ENCODE measurements at places on chromosomes 4 and X. TPM values are rescaled to one million over a fixed set of nuclear protein-coding genes. Genes with fewer than 3 reads are reported as not detected.

- no peak for DNase-seq
Measured at GRCh38 chr4:13982010-13982409, 354.5 kb upstream of the BOD1L1 start.

DNA sequence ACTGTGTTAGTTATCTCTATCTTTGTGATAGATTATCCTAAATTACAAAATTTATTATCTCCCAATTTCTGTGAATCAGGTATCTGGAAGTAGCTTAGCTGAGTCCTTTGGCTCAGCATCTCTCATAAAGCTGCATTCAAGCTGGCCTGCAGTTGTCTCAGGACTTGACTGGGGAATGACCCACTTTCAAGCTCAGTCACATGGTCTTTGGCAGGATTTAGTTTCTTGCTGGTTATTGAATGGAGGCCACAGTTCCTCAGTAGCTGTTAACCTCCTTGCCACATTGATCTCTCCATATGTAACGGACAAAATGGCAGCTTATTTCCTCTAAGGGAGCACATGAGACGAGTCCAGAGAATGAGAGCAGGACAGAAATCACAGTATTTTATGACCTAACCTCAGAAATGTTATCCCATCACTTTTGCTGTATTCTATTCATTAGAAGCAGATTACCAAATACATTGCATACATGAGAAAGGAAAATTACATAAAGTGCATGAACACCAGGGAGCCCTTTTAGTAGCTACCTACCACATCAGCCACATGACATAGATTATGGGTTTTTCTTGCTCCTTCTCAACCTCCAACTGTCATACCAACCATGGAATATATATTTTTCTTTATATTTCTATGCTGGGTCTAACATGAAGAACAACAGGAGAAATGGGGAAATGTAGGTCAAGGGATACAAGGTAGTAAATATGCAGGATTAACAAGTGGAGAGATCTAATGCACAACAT, 730.1 kb downstream of the CCSER1 start:
- DNase-seq: no peak

- no peak for DNase-seq
Measured at GRCh38 chr4:76250962-76251361, 559 bp upstream of the FAM47E start.

DNA sequence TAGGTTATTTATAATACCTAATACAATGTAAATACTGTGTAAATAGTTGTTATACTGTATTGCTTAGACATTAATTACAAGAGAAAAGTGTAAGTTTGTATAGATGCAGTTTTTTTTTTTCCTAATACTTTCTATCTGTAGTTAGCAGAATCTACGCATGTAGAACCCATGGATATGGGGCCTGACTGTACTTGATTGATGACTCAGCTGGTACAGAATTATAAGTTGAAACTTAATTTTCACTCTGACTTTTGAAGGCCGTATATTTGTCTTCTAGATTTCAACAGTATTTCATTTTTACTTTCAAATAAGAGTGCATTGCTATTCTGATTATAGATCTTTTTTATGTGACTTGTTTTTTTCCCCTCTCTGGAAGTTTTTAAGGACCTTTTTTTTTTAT, 30.8 kb upstream of the NDUFC1 start:
- DNase-seq: no peak

DNA sequence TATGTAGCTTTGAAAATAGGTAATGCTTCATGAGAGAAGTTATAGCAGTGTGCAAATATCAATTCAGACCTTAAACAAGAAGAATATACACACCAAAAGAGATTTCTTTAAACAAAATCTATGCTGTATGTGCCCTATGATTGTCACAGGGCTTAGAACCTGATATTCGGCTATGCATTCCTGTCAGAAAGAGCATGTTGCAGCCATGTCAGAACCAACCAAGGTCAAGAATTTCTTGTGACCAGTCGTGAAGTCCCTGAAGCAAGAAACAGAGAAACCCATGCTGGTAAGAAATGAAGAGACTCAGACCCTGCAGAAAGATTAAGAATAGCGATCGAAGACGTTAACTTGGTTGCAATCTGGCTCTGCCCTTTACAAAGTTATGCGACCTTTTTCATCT, 210.3 kb upstream of the SPIN4 start:
- DNase-seq: no peak

DNA sequence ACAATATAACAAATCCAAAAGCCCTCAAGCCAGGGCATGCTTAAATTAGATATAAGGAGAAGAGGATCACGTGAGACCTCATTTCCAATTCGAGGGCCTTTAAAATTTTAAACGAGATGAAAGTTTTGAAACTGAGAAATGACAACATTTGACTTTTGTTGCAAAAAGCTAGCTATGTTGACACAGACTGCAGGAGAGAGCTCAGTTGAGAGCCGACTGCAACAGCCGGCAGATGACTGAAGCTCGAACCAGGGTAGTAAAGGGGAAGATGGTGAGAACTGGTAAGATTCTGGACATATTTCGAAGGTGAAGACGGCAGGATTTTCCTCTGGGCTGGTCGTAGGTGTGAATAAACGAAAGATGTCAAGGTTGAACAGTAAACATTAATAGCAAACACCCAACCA, 773 bp downstream of the PRMT9 start:
- peak; percentile 45 for DNase-seq

GRCh38 chrX:37545066-37545465, 26.4 kb upstream of the LANCL3 start:
- no peak for DNase-seq

DNA sequence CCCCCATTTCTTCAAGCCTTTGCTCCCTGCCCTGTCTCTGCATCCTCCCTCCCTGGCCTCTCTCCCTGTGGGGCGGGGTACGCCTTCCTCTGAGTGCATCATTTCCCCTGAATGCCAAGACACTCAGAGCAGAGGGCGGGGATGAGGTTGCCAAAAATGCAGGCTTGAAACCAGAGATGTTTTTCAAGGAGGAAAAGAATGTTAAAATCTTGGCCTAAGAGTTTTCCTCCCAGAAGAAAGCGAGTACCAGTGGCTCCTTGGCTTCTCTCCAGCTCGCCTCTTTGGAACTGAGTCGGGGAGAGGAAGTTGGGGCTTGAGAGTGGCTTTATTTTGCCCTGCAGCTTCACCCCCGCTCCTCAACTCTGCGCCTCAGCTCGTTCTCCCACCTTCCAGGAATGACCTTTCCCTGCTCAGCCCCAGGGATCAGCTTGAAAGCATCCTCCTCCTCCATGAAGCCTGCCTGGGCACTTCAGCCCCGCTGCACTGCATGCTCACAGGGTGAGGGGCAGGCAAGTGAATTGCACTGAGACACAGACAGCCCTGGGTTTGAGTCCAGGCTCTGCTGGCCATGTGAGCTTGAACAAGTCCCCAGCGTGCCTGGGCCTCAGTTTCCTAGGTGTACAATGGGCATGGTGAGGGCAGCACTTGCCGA, 57.5 kb upstream of the SORCS2 start:
- peak; percentile 99 for DNase-seq

DNA sequence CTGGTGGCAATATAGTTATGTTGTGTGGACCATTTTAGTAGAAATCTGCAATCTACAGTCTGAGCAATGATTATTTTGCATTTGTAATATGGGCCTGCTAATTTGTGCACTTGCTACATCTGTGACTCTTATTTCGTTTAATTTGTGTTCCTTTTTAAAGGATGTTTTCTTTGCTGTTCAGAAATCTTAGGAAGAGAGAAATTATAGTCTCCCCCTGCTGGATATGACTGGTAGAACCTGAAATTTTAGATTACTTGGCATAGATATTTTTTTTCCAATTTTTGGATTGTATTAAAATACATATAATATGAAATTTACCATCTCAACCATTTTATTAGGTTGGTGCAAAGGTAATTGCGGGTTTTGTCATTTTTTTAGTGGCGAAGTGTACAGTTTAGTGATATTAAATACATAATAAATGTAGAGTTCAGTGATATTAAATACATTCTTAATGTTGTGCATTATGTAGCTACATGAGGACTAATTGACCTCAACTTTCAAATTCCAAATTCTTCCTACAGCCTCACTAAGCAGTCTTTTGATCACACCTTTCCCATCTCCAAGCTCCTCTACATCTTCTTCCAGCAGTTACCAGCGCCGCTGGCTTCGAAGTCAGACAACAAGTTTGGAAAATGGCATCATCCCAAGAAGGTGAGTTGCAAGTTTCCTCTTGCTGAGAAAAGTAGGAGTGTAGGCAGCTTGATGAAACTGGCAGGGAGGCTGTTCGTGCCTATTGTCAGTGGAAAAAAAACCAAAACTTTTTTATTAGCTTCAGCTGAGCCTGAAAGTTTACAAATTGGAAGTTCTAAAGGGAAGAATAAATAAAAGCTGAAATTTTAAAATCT, 82.2 kb downstream of the FNIP2 start:
- no peak for DNase-seq

GRCh38 chr4:140427106-140427918, at the start of gene CLGN:
TSS of gene CLGN (minus strand) at chr4:140427648. CDS start at chr4:140413078, 14,570 bp downstream.
- DNase-seq: peak; percentile 88

- no peak for DNase-seq
Measured at GRCh38 chrX:138986235-138986634, 274.7 kb upstream of the FGF13 start.

- DNase-seq: no peak
Measured at GRCh38 chr4:169120624-169121023, 110.6 kb upstream of the CBR4 start.

DNA sequence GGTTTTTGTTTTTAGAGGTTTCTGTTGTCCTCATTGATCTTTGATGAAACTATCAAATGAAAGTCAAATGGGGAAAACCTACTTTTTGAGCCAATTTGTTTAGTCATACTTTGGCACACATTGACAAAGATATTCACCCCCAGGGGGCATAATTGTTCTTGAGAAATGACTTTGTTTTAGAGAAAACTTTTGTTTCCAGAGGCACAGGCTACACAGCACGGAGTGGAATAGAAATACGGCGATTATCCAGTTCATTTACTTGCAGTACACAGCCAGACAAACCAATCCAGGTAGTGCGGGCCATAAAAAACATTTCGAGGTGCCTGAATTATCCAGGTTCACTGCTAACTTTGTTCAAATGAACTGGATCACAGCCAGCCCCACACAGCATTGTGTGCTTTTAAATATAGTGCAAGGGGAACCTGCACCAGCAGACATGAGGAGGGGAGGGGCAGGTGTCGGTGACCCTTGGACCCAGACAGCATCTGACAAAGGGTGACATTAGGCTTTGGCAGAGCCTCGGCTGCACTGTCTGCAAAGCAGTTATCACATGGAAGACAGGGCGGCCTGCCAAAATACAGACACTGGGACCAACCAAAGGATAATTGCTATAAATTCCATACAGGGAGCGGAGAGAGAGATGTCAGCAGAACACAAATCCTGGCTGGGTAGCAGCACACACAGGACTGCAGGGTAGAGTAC, 179.6 kb upstream of the NOCT start:
- DNase-seq: no peak

- no peak for DNase-seq
Measured at GRCh38 chrX:41580423-41581064, 108.2 kb upstream of the GPR34 start.

DNA sequence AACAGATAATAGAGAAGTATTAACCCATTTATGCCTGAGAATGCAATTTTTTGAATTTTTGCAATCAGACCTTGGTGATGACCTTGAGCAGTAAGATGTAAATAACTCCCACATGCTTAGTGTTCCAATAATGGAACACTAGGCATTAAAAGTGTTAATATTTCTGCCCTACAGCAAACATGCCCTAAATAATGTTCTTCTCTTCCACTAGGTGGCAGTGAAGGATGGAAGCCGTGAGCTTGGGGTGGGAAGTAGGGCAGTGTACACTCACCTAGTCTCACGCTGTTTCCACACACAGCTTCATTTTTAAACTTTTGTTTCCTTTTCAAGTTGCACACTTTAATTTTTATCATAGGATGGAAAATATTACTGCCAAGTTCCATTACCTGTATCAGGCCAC, 613.1 kb upstream of the HS3ST1 start:
- no peak for DNase-seq

- no peak for DNase-seq
Measured at GRCh38 chrX:45134315-45134731, 66.4 kb downstream of the DIPK2B start.

GRCh38 chr4:37659696-37660095, 26.5 kb downstream of the RELL1 start:
- no peak for DNase-seq

DNA sequence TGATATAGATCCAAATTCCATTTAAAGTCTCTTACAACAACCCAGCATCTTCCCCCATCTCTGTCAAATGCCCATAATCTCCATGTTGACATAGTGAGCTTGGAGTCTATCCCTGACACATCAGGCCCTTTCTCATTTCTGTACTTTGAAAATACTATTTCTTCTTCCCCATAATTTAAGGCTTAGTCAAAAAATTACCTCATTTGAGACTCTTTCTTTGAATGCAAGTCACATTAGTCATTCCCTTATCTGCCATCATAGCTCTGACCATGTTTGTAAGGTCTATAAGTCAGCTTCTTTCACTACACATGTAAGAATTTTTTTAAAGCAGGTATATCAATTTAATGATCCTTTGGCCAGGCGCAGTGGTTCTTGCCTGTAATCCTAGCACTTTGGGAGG, 99.9 kb downstream of the DDX60 start:
- DNase-seq: peak; percentile 67

DNA sequence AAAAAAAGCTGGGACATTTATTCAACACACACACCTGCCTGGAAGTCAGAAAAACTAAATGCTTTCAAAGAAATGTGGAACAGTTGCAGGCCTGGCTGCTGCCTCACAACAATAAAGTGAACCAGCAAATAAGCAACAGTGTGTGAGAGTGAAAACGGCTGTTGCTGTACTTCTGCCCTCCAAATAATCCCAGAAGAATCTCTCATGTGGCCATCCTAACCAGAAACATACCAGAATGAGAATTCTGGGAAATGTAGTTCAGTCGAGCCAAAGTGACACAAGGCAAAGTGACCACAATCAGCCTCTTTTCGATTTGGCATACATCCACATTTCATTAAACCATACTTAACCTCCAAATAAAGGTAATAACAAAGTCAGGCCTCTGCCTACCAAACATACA, 204.5 kb downstream of the SLC7A11 start:
- DNase-seq: peak; percentile 42

- DNase-seq: no peak
Measured at GRCh38 chrX:146278381-146278780, 460.8 kb downstream of the SLITRK2 start.

GRCh38 chrX:110418316-110419235, 59.9 kb downstream of the RTL9 start:
- DNase-seq: no peak

- DNase-seq: no peak
Measured at GRCh38 chrX:12967711-12968465, 7.0 kb upstream of the TMSB4X start.

Gene PDE6B
- not detected for total RNA-seq

Gene CXCL1
- total RNA-seq: 4.7 TPM

Gene CENPVL1
- total RNA-seq: not detected

Gene SMIM10
- 7.1 TPM for total RNA-seq

Gene MAGEB2
- total RNA-seq: not detected

Gene AREG
- under 0.01 TPM for total RNA-seq

Gene DCUN1D4
- total RNA-seq: 58.6 TPM

Gene SEC24B
- total RNA-seq: 18.1 TPM

Gene SLC16A2
- total RNA-seq: 15.6 TPM

Gene TLR3
- 8.0 TPM for total RNA-seq

Gene NKX3-2
- total RNA-seq: 1.2 TPM

Gene NEXMIF
- under 0.01 TPM for total RNA-seq

Gene LINC00632
- 9.4 TPM for total RNA-seq

Gene IBSP
- 15.6 TPM for total RNA-seq

Gene PAGE1
- not detected for total RNA-seq

Gene CXorf49
- total RNA-seq: not detected

Gene LUZP4
- total RNA-seq: not detected

Gene KIAA0232
- total RNA-seq: 25.0 TPM

Gene GRIA3
- total RNA-seq: 3.3 TPM

Gene SHROOM4
- 1.8 TPM for total RNA-seq

Gene CXCL10
- not detected for total RNA-seq
